ENCODE measurements at places on chromosomes 5 and 9.

GRCh38 chr5:116872986-116873385 lies 298.4 kb upstream of the SEMA6A start:
- DNase-seq: no peak

GRCh38 chr5:149404746-149405549 lies 25.9 kb upstream of the IL17B start:
- no peak for DNase-seq

GRCh38 chr5:32709750-32710549 lies 1.2 kb upstream of the NPR3 start:
- DNase-seq: no peak

GRCh38 chr5:77156379-77156778 lies 54.1 kb upstream of the PDE8B start:
- no peak for DNase-seq

DNA sequence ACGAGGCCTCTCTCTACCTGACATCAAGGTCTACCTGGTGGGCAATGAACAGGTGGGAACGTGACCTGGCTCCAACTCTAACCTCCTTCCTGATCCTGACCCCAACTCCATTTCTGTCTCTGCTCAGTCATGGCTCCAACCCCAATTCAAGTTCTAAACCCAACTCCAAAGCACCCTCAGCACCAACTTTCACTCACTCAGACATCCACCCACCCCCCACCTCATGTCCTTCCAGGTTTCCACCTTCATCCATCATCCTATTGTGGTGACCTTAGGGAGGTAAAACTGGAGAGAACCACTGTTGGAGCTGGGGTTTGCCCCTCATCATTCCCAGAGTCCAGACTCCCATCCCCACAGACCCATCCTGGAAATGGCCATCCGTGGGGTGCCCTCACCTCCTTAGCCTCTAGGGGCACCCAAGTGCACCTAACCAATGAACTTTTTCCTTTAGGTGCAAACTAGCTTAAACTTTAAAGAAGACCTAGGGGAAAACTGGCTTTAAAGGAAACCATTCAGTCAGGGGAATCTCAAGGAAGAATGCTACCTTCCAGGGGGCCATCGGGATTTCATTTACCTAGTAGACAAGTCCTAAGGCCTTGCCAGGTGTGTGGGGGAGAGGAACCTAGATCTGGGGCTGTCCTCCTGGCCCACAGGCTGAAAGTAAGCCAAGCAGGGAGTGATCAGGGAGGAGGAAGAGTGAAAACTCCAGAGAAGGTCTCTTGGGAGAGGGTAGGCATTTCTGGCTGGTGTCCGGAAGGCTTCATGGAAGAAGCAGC lies 11.3 kb downstream of the RGS14 start:
- DNase-seq: no peak

DNA sequence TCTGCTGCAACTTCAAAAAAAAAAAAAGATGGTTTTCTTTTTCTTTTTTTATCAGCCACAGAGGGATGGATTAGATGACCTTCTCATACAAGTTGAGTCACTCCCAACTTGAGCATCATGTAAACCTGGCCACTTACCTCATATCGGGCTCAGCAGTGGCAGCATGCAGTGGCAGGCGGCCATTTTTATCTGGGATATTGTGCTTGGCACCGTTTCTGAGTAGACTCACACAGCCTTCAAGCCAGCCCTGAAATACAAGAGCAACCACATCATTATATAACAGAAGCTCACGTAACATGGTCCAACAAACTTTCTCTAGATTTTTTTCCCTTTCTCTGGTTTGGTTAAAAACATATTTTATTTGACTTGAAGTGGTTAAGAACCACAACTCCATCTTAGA lies 62.6 kb downstream of the ANKRD55 start:
- no peak for DNase-seq

DNA sequence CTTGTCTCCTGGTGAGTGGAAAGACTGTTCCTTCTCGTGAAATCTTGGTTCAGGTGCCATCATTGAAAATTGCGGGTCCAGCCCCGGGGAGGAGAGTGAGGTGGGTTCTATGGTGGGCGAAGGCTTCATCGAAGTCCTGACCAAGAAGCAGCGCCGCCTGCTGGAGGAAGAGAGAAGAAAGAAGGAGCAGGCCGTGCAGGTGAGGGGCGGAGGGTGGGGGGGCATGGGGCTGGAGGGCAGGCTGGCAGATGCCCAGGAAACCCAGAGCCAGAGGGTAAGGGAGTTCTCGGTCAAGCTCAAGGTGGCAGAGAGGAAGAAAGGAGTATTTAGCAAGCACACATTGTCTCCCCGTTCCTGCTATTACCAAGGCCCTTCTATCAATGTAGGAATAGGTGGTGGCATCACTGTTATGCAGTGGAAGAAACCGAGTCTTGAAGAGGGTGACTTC lies 24.3 kb upstream of the POMT1 start:
- no peak for DNase-seq

- no peak for DNase-seq
Observed at GRCh38 chr5:10491673-10492026, 50.0 kb downstream of the ROPN1L start.

DNA sequence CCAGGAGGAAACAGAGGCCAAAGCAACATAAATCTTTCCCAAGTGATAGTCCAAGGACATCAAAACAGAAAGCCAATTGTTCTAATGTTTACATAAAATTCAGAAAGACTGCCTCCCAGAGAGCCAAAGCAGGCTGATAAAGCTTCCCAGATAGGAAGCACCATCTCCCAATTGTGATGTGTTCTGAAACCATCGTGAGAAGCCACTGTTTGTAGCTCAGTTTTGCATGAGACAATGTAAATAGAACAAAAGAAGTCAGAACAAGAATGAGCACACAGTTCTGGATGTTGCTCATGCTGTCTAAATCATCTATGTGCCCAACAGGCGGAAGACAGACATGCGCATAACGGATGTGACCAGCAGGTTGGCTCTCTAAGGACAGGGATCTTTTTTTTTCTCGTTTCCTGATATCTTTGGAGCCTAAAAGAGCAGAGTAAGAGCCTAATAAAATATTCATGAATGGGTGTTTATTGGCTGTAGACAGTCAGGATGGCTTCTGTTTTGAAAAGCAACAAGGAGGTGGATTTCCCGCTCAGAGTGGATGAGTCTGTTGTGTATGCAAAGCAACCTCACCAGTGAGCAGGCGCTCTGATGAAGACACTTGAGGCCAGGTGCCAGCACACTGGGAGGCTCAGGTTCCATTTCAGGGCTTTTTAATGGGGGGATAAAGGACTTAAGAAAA lies 113.6 kb downstream of the GNA14 start:
- DNase-seq: no peak

DNA sequence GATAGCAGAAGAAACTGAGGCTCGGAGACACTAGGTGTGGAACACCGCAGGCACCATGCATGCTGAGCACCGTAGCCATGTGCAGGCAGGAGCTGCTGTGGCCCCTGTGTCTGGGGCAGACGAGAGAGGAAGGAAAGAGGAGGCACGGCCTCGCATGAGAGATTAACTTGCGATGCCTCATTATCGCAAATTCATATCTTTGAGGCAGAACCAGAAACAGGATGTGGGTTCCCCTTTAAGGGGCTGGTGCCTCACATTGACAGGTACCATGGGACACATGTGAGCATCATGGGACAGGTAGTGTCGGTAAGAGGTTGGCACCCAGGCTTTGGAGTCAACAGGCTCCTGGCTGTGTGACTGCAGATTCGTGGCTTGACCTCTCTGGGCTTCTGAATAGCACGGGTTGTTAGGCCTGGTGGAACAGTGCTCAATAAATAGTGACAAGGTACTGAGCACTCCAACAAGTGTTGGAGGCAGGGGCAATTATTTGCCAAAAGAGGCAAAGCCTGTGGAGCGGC lies 40.8 kb downstream of the NAIF1 start:
- DNase-seq: no peak

DNA sequence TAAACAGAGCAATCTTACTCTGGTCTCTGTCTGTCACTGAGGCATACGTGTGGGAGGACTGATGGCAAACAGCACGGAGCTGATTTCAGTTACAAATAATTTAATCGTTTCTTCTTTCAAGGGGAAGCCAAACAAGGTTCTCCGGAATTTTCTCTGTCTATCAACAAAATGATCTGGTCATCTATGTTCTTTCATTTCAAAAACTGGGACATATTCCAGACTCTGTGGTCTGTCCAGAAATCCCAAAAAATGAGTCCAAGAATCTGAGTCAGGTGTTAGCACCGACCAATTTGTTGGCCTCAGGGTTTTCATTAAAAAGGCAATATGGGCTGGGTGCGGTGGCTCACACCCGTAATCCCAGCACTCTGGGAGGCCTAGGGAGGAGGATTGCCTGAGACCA lies 69.9 kb upstream of the ZNF608 start:
- no peak for DNase-seq

DNA sequence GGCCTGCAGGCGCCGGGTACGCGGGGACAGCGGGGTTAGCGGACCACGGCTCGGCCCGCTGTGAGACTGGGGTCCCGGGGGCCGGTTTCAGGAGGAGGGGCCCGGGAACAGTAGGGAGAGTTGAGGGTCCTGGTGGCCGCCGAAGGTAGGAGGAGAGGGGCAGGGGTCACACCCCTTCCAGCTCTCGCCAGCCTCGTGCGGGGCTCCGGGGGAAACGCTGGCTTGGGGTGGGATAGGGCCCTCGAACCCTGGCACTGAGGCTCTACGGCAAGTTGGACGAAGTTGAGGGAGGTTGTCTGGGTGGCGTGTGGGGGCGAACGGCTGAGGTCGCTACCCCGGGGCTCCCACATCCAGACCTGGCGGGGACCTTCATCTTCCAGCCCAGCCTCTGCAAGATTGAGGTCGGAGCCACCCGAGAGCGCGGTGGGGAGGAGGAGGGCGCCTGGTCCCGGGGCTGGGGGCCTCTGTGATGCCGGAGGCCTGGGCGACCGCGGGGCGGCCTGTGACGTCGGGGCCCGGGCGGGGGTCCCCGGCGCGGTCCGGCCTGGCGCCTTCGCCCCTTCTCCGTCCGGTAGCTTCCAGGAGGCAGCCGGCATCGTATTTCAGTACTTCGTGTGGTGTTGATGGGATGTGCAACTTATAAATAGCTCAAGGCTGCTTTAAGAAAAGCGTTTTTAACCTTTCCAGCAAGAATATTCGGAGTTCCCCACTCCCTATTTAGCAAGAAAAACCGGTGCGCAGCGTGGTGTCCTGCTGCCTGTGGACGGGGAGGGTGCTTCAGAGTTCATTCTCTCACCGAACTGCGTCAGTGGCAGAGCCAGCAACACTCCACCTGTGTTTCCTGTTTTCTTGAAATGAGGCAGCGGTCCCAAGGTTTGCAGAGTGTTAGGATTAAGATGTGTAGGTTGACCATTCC lies 902 bp downstream of the HABP4 start:
- DNase-seq: no peak

DNA sequence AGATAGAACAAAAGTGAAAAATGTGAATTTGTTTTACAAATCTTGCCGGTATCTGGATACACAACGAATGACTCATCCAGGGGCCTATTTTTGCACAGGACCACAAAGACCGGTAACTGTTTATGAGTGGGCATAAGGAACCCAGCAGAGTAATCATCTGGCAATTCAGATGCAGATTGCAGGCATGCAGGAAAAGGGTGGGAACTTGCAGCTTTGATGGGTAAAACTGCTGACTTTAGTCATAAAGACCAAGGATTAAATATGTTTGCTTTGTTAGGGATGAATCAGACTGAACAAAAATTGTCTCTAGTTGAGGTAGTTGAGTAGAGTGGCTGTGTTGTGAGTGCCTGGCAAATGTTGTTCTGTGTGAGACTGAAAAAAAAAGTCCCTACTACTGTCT lies 309.6 kb upstream of the CCNH start:
- no peak for DNase-seq

DNA sequence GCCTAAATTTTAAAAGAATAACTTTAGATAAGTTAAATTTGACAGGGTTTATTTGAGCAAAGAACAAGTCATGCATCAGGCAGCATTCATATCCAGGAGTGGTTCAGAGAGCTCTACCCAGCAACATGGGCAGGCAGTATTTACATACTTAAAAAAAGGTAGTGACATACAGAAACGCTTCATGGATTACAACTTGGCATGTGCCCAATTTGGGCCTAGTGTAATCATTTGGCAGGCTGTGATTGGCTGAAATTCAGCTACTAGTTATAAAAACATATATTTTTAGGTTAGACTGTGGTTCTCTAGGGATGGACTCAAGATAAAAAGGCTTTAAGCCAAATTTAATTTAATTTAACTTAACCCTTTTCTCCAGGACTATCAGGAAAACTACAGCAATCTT lies 374.0 kb upstream of the ADAMTS16 start:
- no peak for DNase-seq

DNA sequence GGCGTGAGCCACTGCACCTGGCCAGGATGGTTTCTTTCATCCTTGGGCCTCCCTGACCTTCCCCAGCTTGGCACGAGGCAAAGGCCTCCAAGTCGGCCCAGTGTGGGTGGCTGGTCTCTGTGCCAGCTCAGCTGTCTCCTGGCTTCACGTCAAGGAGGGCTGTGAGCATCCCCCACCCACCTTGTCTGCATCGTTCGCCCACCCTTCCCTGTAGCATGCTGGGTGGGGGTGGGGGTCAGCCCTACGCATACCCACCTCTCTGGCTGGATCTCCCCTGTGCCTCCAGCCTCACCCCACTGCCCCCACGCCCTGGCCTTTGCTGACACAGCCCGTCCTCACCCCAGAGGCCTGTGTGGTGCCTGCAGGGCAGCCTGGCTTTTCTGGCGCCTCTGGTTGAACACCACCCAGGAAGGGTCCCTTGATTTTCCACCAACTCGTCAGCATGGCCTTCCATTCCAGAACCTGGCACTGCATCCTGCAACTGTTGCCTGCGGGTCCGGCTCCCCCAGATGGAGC lies 8.8 kb upstream of the WDR5 start:
- DNase-seq: no peak

- no peak for DNase-seq
Observed at GRCh38 chr9:89484475-89485404, 13.2 kb downstream of the SEMA4D start.

GRCh38 chr9:20786807-20787206 lies 102.7 kb downstream of the FOCAD start:
- no peak for DNase-seq

DNA sequence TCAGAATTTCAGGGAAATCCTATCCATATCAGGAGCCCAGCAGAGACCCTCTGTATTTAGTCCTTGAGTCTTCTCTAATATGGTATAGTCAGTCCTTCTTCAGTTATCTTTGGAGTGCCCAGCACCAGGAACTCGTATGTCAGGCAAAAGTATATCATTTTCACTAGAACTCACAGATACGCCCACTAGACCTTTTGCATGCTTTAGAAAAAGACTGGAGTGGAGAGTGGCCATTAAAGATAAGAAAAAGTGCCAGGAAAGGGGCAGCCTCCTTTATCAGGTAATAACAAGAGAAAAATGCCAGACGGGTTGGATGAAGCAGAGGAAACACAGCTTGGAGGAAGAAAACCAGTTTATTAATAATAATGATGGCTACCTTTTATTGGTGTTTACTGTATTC lies 63.5 kb downstream of the GPR21 start:
- DNase-seq: no peak

DNA sequence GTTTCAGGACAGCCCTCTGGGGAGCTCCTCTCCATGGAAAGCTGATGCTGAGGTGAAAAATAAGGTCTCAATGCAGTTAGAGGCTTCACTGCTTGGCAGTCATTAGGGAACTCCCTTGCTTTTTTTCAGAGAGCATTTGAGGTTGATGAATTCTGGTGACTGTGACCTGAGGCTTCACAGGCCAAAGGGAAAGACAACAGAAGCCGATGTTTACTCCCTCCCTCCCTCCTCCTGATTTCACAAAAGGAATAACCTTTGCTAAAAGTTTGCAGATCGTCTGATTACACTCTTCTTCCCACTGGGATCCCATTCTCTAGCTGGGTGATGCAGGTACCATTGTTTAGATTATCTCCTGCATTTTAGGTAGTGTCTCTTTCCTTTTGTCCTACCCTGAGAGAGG lies 329.4 kb downstream of the KIF4B start:
- DNase-seq: no peak
